Esophagus (tissue), 2 donors: ENCODE measurements at places on chromosomes 2 and 18. TPM values are rescaled to one million over a fixed set of nuclear protein-coding genes. Genes with fewer than 3 reads are reported as not detected.

The GPC1 gene
- 57.9 TPM for polyA plus RNA-seq

The LYG2 gene
- not detected for polyA plus RNA-seq

The REG1B gene
- polyA plus RNA-seq: 0.34 TPM

The LYPD1 gene
- 0.24 TPM for polyA plus RNA-seq

The SFTPB gene
- 0.77 TPM for polyA plus RNA-seq

The LGALSL gene
- 21.4 TPM for polyA plus RNA-seq

The TP53I3 gene
- polyA plus RNA-seq: 123 TPM

The SPHKAP gene
- not detected for polyA plus RNA-seq

The SLC30A3 gene
- polyA plus RNA-seq: 0.08 TPM

The AGXT gene
- polyA plus RNA-seq: not detected

The NYAP2 gene
- 0.08 TPM for polyA plus RNA-seq

The INPP5D gene
- polyA plus RNA-seq: 5.6 TPM

The TRIM54 gene
- 0.18 TPM for polyA plus RNA-seq

The FOXI3 gene
- not detected for polyA plus RNA-seq

The SMYD1 gene
- polyA plus RNA-seq: 0.04 TPM

The SDC1 gene
- 334 TPM for polyA plus RNA-seq

The GAL3ST2 gene
- 0.10 TPM for polyA plus RNA-seq

The UPP2 gene
- not detected for polyA plus RNA-seq

The AGPS gene
- 6.4 TPM for polyA plus RNA-seq

The HJURP gene
- polyA plus RNA-seq: 6.6 TPM

The NDUFAF7 gene
- polyA plus RNA-seq: 6.9 TPM

The ONECUT2 gene
- polyA plus RNA-seq: under 0.01 TPM

The WNT10A gene
- polyA plus RNA-seq: 9.6 TPM

The DNAJC5G gene
- polyA plus RNA-seq: 0.14 TPM

The UGT1A5 gene
- polyA plus RNA-seq: 0.01 TPM
